ENCODE measurements at places on chromosomes 2 and 18.

DNA sequence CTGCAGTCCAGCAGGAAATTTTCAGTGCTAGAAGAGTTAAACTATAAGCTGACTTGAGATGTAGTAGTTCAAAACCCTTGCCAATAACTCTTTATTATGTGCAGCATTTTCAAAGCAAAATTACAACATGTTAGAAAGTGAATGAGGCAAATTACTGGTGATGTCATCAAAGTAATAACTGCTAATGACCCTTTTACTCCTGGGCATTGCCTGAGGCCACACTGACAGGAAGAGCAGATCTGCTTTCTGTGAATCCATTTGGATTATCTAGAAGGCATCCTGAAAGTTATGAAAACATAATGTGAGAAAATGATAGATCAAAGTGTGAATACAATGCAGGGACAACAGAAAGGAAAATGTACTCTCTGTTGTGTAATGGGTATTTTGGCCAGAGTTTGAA, 139.6 kb upstream of the TRIB2 start:
- no peak for DNase-seq

DNA sequence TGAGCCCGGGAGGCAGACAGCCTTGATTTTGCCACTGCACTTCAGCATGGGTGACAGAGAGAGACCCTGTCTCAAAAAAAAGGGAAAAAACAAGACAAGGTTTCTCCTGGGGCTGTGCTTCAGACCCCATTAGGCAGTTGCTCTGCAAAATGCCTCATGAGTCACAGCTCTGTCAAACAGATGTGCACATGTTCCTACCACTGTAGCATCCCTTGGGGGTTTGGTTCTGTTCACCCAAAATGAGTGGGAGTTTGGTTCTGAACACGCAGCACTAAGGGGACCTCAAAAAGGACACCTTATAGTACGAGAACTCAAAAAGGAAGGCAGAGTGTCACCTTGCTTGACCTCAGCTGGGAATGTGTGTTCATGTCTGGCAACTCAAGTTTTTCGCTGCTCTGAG, 134.9 kb downstream of the RPIA start:
- DNase-seq = no peak

- peak; percentile 66 for DNase-seq
These were observed 5.0 kb downstream of the RUFY4 start for GRCh38 chr2:218074031-218074430.

- DNase-seq = no peak
These were observed 861 bp downstream of the LTBP1 start for GRCh38 chr2:32947484-32948143.

- no peak for DNase-seq
These were observed 121.8 kb downstream of the NCK2 start for GRCh38 chr2:105866216-105867185.

- DNase-seq = no peak
These were observed 615.8 kb downstream of the XIRP2 start for GRCh38 chr2:167504061-167504460.

- DNase-seq = peak; percentile 47
These were observed 31.1 kb downstream of the ACSL3 start for GRCh38 chr2:222891890-222892289.

DNA sequence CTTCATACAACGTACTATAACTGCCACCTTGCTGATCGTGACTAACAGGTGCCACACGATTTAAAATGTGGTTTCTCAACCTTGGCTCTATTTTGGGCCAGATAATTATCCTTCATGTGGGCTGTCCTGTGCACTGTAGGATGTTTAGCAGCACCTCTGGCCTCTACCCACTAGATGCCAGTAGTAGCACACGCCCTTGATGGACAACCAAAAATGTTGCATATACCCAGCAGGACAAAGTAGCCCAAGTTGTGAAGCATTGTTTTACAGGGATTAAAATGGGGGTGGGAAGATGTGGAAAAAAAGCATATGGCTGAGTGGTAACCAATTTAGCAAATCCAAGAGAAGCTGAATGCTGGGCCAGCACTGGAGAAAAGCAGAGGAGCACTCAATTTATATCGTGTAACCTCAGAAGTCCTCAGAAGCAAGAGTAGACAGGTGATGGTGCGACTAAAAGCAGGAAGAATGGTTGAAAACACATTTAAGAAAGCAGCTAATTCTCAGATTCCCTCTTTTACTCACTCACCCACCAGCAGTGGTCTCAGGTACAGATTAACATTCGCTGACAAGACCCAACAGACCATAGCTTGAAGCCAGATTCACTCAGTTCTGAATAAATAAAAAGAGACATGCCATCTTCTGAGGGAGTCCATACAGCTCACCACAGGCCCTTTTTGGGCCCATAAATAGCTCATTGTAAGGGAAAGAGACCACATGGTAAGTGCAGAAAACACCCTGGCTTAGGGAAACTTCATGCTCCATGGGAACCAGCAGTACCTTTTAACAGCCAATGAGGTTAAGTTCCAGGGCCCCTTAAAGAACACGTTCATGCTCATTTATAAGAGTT, 50.6 kb downstream of the RAPH1 start:
- peak; percentile 54 for DNase-seq

GRCh38 chr18:55706898-55707297, 118.9 kb upstream of the TCF4 start:
- peak; percentile 7 for DNase-seq

- DNase-seq = no peak
These were observed 43.7 kb upstream of the DARS1 start for GRCh38 chr2:136029149-136029548.

- DNase-seq = no peak
These were observed 232.8 kb downstream of the GRB14 start for GRCh38 chr2:164388511-164388910.

DNA sequence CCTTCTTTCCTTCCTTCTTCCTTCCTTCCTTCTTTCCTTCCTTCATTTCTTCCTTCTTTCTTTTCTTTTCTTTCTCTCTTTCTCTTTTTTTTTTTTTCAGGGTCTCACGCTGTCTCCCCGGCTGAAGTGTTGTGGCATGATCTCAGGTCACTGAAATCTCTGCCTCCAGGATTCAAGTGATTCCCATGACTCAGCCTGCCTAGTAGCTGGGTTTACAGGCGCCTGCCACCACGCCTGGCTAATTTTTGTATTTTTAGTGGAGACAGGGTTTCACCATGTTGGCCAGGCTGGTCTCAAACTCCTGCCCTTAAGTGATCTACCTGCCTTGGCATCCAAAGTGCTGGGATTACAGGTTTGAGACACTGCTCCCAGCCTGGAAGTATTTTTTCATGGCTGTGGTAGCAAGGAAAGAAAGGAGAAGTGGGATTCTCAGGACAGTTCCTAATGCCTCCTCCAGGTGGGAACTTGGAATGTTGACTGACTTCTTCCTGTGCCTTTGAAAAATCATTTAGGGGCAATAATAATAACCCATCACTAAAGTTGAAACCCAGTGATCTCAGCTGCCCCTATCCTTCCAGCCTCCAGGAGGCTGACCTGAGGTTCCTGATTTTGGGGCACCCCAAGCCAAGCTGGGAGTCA, 89.3 kb upstream of the CELF4 start:
- no peak for DNase-seq

DNA sequence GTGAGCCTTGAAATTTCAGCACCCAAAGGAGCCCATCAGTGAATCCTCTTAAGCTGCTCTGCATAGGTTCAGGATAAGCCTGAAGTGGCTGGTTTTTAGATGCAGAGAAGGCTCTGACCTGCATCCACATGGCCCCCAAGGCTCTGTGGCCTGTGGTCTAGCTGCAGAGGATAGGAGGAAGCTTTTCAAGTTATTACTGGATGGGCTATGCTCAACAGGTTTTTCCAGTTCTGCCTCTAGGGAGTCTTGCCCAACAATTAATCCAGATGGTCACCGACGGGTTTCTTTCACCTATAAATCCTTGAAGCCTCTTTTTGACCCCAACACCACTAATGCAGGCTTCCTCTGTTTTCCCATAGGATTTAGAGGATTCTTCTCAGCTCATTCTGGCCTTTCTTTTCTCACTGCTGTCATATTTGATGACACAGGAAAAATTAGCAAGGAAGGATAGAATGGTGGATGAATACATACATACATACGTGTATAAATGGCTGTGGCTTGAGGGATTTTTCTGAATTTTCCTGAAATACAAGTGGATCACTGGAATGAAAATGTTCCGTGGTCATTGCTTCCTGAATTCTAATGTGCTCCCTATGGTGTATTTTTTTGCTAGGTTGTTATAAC, 52.2 kb upstream of the BCL2L11 start:
- no peak for DNase-seq

DNA sequence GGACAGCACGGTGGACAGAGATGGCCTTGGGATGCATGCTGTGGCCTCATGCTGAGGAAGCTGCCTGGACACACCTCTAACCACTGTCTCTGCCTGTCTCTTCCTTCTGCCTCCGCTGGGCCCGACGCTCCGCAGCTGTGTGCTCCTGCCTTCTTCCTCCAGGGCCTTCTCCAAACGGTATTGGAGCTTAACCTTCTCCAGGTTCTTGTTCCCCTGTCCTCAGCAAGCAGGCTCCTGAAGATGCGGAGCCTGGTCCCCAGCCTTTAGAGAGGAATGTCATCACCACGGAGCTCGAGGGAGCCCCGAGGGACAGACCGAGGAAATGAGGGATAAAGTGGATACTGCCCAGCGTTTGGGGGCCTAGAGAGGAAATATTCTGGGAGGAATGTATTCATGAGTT, 155.1 kb downstream of the DYSF start:
- no peak for DNase-seq

- DNase-seq = no peak
These were observed 105.4 kb downstream of the SP100 start for GRCh38 chr2:230521386-230521785.

DNA sequence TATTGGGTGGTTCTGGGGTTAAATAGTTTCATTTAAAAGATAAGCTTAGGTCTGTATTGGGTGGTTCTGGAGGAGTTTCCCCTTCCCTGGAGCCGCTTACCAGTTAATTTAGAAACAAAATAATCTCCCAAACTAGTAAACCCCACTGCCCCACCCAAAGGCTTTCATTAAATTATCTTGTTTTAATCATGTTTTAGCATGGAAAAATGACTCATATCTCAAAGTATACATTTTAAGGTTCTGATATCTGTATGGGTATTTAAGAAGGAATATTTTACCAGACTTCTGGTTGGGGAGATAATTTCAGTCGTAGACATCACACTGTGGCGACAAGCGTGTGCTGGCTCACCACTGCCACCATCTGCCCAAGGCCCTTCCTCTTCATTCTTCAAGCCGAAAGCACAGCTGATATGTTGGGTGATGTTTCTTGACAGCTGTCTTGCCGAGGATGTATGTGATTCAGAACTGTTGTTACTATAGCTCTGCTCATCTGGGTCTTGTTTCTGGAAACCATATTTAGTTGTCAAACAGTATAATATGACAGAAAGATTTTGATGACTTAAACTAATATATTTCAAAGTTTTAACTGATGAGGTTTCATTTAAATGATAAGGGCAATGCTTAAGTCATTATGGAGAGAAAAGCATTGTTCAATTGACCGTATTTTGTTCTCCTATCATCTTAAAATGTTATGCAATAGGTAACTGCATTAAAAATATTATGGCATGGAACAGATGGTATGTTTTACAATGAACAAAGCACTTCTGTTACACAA, 5.1 kb downstream of the FIGLA start:
- peak; percentile 66 for DNase-seq

DNA sequence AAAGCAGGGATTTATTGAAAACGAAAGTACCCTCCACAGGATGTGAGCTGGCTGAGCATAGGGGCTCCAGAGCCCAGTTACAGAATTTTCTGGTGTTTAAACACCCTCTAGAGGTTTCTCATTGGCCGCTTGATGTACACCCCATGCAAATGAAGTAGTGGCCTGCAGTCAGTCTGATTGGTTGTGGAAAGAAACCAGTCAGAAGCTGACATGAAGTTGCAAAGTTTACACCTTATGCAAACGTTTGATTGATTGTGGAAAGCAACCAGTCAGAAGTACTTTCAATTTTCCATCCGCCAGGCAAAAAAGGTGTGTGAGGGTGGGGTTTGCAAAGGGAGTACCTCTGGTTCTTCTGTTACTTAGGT, 62.3 kb downstream of the VWA3B start:
- DNase-seq = peak; percentile 26

DNA sequence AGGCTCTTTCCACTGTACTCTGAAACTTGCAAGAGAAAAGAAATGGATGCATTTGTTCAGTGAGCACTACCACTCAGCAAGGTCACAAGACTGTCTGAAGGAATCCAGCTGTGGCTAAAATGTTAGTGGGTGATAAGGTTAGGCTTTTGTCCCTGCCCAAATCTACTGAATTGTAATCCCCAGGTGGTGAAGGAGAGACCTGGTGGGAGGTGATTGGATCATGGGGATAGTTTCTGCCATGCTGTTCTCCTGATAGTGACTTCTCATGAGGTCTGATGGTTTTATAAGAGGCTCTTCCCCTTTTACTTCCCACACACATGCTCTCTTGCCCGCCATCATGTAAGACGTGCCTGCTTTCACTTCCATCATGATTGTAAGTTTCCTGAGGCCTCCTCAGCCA, 68.2 kb downstream of the ZNF385B start:
- no peak for DNase-seq

- no peak for DNase-seq
These were observed 79.9 kb downstream of the NYAP2 start for GRCh38 chr2:225479386-225479785.

DNA sequence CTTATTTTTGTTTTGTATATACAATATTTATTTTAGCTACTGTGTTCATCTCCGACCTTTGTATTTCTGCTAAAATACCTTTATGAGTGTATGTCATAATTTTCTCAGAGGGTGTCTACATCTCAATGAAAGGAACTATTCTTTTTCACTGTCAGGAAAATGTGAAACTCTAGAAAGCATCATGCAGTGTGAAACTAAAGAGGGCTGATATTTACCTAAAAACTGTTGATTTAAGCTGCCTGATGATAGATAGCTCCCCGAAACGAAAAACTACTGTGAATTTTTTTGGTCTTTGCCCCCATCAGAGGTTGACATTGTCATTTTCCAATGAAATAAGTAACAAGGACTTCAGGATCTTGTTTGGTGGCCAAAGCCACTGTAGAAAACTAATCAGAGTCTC, 38.8 kb downstream of the TMEM178A start:
- no peak for DNase-seq

DNA sequence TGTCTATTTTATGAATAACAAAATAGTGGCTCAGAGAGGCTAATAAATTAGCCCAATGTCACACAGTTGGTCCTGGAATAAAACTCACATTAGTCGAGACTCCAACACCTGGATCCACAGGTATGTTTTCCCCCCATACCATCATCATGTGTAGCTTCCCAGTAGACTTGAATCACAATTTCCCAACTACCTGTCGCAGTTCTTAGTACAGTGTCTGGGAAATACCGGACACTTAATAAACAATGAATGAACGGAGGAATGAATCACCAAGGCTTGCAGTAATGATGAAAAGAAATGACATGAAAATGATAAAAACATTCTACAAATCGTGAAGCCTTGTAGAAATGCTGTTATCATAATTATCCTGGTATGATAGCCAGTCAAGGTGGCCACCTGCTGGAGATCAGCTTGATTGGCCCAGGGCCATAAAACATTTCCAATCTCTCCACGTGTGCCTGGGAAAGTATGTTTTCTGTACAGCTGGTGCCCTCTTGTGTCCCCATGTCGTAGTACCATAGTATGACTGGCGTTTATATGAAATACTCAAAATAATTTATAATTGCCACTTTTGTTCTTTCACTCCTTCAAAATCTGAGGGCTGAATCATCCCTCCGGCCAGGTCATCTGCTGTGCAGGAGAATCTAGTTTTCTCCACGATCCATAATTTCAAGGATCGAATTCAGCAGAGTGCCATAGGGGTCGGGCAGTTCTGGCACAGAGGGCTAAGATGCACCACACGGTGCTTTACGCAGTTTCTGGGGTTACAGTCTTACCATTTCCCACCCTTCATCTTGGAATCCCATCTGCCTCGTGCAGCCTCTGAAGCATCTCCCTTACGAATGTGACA, 95.4 kb downstream of the LAMA1 start:
- no peak for DNase-seq

GRCh38 chr18:37516361-37516853, 49.2 kb downstream of the CELF4 start:
- no peak for DNase-seq

GRCh38 chr2:120656273-120656950, 79.3 kb upstream of the GLI2 start:
- no peak for DNase-seq
